ENCODE measurements at places on chromosomes 2 and 18.

DNA sequence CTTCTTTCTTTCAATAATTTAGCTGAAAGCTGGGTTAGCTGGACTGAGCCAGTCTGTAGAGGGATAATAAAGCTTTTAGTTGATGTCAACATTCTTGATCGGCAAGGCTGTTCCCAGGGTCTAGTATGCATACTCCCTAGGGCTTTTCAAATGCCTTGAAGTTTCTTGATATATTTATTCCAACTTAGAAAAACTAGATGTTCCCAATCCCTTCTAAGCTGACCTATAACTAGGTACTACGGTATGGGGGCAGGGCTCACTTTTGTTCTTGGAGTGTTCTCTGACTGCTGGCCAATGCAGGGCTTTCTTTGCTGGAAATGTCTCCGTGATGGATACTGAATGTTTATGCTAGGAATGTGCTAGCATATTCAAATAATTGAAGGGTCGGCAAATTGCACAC lies 258.6 kb upstream of the TANK start:
- no peak for DNase-seq

GRCh38 chr2:7053650-7054265 lies 136.5 kb downstream of the RNF144A start:
- DNase-seq, result no peak

GRCh38 chr2:206105541-206105940 lies 19.6 kb upstream of the INO80D start:
- DNase-seq, result no peak

GRCh38 chr2:88059979-88060906 lies 4.7 kb upstream of the KRCC1 start:
- DNase-seq, result no peak

DNA sequence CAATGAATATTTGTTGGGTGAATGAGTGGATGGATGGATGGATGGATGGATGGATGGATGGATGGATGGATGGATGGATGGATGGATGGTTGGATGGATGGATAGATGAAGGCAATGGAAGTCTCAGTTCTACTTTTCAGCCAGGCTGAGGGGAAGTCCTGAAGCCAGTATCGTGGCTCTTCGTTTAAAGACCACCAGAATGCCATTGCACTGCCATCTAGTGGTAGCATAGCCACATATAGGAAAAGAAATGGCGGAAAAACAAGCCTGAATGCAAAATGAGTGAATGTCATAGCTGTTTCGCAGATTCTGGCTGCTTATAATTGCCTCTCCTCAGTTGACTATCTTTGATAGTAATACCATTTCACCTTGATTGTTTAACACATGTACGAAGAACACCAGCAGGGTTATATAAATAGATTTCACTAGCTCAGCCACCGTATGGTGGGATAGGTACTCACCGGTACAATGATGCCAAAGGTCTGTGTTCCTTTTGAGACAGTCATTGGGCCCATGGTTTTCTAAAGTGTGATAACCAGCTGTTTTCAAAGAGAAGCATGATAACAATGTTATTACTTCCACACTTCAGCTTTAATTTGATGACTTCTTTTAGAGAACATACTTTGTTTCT lies 62.3 kb upstream of the GREB1L start:
- DNase-seq, result no peak

- no peak for DNase-seq
These were observed 213.3 kb downstream of the SH3BP4 start for GRCh38 chr2:235165136-235165535.

DNA sequence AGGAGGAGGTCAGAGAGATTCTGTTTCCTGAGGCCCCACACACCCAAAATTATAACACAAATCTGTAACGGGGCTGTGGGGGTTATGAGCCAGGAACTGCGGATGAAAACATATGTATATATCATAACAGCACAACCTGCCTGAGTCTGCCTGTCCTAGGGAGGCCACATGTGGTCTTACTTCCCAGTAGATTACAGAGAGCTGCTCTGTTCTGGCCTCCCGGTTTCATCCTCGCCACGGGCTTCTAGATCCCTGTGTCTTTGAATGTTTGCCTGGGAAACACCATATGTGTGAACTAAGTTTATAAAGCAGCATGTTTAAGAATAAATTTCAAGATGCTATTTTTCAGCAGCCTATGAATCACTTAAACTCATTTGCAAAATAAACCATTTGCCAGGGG lies 124.0 kb downstream of the TMEM200C start:
- DNase-seq, result no peak

GRCh38 chr2:157843081-157843480 lies 33.0 kb downstream of the ACVR1 start:
- DNase-seq, result no peak

DNA sequence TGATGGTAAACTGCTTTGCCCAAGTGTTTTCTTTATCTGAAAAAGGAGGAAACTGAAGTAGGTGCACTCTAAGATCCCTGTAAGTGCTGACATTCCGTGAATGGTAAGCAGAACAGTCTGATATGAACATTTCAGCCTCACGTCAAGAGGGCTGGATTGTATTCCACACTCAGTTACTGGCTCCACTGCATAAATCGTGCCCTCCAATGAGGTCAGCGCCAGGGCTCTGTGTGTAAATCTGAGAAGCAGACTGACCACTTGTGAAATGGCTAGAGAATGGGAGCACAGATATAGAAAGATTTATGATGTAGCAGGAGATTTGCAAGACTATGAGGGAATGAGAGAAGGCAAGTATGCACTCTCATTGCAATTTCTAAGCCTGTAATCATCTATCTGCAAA lies 153.0 kb downstream of the ICOS start:
- DNase-seq, result no peak

DNA sequence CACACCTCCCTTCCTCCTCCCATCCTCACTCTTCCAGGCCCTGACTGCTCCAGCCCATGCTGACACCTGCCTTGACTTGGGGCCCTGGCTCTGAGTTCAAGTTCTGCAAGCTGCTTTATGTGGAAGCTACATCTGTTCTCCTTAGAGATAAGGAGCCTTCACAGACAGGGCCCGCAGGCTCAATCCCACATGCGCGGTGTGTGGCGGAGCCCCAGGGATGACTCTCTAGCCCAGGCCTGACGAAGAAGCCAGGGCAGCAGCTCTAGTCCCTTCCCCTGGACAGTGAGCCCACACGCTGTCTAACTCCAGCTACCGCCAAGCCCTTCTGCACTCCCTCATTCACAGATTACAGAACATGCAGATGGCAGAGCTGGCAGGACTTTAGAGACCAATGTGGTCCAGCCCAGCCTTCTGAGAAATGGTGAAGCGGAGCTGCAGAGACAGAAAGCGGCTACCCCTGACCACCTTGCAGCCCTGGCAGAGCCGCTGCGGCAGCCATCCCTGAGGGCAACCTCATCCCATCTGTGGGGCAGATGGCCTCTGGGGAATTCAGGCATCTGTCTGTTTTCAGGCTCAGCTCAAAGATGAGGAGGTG lies 304.3 kb downstream of the CELF4 start:
- DNase-seq, result no peak

GRCh38 chr2:234487356-234487755 lies 9.5 kb downstream of the ARL4C start:
- no peak for DNase-seq

DNA sequence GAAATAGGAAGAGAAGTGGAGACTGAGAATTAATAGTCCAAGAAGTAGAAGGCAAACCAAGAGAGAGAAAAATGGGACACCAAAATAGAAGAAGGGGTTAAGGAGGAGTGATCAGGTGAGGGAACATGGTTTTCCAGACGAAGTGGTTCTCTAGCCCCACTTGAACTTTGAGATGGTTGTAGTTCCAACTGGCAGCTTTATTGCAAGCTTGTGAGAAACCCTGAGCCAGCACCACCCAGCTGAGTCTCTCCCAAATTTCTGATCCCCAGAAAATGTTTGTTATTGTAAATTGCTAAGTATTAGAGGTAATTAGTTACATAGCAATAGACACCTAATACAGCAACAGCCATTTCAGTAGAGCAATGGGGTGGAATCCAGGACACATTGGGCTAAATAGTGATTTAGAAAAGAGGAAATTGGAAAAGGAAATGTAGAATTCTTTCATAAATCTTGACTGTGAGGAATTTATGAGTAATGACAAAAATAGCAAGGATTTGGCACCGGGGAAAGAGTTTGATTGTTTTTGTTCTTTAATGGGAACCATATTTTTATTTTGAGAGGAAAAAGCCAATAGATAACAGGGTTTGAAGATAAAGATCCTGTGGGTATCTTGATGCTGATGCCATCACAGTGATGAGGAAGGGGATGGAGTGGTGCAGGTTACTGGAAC lies 62.1 kb upstream of the XDH start:
- no peak for DNase-seq

DNA sequence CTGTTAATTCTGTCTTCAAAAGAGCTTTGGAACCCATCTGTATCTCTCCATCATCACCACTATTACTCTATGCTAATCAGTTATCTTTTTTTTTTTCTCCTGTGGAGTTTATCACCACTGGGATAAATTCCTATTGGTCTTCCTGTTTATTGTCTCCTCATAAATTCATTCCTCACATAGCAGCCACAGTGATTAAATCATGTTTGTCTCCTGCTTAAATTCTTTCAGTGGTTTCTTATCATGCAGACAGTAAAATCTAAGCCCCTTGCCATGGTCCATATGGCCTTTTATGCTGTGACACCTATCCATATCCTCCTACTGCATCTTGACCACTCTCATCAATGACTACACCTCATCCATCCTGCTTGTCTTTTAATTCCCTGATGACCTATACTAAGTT lies 239.8 kb upstream of the ZEB2 start:
- DNase-seq, result no peak

DNA sequence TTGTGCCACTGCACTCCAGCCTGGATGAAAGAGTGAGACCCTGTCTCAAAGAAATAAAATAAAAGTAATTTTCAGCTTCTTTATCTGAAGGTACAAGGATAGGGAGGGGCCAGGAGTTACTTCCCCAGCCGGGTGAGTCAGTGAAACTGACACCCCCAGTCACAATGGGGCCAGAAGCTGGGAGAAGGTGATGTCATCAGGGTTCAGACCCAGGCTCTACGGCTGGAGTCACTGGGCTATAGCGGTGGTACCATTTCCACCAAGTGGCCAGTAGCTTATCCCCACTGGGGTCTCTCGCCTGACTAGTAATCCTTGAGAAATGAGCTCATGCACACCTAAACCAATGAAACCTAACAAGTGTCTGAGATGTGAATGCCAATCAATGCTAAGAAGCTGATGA lies 107.9 kb downstream of the ALPK2 start:
- no peak for DNase-seq

DNA sequence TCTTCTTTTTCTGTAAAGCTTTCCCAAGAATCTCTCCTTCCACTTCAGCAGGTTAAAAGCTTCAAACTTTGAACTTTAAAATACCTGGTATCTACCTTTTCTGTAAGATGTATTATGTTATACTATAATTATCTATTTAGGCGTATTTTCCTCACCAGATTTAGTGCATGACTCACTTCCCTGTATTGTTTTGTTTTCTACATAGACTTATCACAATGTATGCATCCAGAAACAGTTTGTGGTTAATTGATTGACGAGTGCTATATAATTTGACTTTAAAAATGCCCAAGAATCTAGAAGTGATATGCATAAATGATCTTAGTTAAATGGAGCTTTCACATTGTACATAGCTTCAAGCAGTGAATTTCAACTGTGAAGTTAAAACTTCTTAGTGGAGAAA lies 473.9 kb upstream of the CDH2 start:
- no peak for DNase-seq

- DNase-seq, result no peak
These were observed 21.6 kb downstream of the ARHGAP25 start for GRCh38 chr2:68756178-68756577.

DNA sequence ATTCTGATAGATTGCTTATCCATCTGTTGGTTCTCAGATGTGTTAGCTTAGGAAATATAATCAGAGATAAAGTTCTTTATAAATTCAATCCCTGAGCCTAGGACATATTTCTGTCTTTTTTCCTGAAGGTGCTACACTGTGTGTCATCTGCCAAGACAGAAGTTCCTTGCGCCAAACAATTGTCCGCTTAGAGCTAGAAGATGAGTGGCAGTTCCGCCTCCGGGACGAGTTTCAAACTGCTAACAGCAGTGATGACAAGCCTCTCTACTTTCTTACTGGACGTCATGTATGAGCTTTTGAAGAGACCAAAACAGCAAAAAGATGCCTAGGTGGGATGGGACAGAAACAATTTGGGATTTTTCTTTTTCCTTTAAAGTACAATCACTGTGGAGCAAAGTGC lies 78.0 kb downstream of the ESCO1 start:
- no peak for DNase-seq

Measured in right cardiac atrium (tissue), 5 donors.